HEK293T (cell line): ENCODE measurements at places on chromosomes 11 and 22.

DNA sequence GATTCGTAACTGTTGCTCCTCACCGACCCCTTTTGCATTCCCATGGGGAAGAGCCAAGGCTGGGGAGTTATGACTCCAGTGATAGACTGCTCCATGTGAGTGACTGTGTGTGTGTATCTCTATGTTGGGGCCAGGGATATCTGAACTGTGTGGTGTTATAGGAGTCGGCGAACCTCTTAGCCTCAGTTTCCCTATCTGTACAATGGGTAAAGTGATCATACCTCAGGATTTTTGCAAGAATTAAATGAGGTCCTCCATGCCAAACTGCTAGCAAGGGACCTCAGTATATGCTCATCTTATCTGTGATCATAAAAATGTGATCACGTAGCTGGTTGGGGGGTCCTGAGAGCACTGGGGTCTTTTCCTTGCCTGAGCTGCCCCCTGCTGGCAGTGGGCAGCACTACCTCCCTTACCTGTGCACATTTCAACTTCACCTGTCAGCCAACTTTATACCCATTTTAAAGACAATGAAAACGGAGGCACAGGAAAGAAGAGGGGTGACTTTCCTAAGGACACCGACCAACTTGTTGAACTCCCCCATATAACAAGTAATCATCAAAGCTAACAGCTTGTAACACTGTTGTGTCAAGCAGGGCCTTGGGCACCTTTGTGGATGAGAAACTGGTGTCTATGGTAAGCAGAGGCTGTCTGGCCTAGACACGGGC, 1.4 kb upstream of the DPP3 start:
- no peak for DNase-seq

GRCh38 chr11:48063424-48063978, 83.1 kb downstream of the PTPRJ start:
- DNase-seq, result no peak

DNA sequence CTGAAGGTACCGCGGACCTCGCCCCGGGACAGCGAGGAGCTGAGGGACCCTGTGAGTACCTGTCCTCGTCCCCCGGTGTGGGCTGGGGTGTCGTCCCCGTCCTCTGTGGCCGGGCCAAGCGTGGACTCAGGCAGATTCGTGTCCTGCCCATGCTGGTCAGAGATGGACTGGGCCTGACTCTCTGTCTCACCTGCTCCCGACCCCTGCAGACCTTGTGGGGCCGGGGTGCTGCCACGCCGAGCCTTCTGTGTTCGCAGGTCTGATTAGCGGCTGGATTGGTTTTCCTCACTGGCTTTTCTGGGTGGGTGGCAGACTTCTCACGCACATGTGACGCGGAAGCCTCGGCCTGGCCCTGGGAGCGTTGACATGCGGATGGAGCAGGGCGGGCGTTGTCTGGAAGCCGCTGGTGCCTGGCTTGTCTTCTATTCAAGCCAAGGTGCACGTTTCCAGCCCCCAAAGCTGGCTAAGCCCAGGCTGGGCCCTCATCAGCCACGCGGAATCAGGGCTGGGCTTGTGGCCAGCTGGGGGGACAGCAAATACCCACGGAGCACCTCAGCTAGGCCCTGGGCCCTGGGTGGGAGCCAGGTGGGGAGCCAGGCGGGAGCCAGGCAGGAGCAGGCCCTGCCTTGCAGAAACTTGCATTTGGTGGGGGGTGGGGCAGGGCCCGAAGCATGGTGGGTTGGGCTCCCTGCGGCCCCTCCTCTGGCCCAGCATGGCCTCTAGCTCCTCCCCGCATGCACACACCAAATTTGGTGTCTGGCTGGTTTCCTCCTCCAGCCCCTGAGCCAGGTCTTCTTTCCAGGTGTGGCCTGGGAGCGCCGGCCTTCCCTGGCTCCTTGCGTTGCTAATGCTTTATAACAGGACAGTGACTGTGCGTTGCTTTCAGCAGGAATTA, 7.0 kb downstream of the GRAMD4 start:
- DNase-seq, result no peak

- DNase-seq, result no peak
Measured at GRCh38 chr22:41239443-41240128, 1.1 kb downstream of the CHADL start.

DNA sequence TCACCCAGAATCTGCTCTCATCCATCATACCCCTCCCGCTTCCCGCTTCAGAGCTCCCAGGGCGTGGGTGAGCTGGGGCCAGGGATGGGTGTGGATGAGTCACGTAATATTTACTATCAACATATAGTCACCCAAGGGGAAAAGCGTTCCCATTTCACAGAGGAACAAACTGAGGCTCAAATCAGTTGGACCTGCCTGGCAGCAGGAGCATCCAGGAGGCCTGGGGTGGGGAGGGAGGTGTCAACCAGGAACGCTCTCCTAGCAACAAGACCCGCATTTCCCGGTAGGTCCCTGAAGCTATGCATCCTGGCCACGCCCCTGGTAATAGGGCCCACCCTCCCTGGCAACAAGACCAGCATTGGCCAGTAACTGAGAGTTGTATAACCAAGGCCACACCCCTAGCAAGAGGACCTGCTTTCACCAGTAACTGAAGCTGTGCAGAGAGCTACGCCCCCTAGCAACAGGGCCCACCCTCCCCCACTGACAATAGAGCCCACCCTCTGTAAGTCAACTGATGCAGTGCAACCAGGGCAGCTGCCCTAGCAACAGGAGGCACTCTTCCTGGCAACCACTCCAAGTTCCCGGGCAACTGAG, 32.7 kb upstream of the TXNRD2 start:
- peak; percentile 91 for DNase-seq

GRCh38 chr11:112961146-112961668, at the start of gene NCAM1:
NCAM1 (plus strand) TSS chr11:112961420.
- DNase-seq, result peak; percentile 79

- no peak for DNase-seq
Measured at GRCh38 chr22:34080433-34080832, 160.2 kb upstream of the LARGE1 start.

DNA sequence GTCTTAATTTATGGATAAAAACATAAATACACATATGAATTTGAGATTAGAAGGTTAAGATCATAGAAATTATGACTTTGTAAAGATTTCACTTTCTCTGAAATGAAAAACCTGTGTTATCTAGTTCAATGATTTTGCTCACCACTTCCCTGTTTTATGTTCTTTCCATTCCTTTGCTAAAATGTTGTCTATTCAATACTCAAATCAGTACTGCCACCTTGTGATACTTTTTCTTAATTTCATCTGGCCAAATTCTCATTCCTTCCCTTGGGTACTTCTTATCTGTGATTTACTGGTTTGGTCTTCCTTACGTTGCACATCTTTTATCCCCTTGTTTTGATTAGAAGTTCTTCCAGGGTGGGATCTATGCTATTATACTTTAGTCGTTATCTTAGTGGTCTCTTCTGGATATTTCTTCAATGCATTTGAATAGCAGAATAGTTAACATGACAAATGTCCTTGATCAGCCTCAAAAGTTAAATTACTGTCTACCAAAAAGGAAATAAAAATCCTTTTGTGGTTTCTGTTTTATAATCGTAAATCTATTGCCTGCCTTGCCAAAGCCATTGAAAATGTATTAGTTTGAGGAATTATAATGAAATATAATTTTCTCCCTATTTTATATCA, 197.0 kb downstream of the PGR start:
- DNase-seq, result peak; percentile 24

GRCh38 chr11:46671958-46672315, 28.5 kb downstream of the ARHGAP1 start:
- DNase-seq, result no peak

- DNase-seq, result no peak
Measured at GRCh38 chr11:126127898-126128297, 65.2 kb upstream of the CDON start.

DNA sequence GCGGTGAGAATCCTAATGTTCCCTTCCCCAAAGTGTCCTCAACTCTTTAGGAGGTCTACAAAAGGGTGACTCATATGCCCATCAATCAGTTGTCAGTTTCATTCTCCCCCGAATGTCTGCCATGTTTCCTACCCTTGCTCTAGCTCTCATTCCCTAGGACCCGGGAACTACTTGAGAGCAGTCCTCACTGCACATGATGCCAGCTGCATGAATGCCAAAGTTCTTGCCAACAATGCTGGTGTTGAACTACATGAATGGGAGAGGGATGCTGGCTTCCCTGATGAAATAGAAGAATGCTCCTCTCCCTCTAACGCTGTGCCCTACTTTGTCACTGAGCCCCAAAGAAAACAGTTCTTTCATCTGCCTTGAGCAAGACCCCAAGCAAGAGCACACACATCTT, 12.5 kb upstream of the FSHB start:
- DNase-seq, result no peak

DNA sequence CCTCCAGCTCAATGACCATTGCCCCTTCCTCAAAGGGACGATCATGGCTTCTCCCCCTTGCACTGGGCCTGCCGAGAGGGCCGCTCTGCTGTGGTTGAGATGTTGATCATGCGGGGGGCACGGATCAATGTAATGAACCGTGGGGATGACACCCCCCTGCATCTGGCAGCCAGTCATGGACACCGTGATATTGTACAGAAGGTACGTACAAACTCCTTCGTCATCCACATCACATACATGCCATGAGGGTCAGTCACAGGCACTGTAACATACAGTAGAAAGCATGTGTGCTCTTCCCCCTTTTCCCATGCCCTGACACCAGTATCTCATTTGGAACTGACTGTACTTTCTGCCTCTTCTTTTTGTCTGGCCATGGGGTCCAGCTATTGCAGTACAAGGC, 4.0 kb downstream of the TAF10 start:
- no peak for DNase-seq

DNA sequence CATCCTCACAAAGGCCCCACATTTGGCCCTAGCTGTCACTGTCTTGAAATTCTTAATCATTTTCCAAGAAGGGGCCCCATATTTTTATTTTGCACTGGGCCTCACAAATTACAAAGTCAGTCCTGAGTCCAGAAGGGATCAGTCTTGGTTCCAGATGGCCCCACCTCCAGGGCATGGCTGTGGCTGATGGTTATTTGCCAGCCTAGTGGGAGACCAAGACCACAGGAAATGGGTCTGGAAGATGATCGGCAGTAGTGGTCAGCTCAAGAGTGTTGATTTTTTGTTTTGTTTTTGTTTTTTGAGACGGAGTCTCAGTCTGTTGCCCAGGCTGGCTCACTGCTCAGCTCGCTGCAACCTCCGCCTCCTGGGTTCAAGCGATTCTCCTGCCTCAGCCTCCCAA, 47.1 kb upstream of the EMID1 start:
- no peak for DNase-seq

- no peak for DNase-seq
Measured at GRCh38 chr11:80462211-80462610, 1021.4 kb upstream of the TENM4 start.

- no peak for DNase-seq
Measured at GRCh38 chr11:114559425-114560310, at the start of gene NXPE1. NXPE1 (minus strand) TSS chr11:114559881; CDS start chr11:114551201, 8,680 bp downstream.

GRCh38 chr22:30903876-30904460, 64.6 kb downstream of the MORC2 start:
- DNase-seq, result no peak

GRCh38 chr11:101706541-101706940, 122.7 kb upstream of the TRPC6 start:
- no peak for DNase-seq

- no peak for DNase-seq
Measured at GRCh38 chr22:35305525-35306070, 5.9 kb downstream of the TOM1 start.

DNA sequence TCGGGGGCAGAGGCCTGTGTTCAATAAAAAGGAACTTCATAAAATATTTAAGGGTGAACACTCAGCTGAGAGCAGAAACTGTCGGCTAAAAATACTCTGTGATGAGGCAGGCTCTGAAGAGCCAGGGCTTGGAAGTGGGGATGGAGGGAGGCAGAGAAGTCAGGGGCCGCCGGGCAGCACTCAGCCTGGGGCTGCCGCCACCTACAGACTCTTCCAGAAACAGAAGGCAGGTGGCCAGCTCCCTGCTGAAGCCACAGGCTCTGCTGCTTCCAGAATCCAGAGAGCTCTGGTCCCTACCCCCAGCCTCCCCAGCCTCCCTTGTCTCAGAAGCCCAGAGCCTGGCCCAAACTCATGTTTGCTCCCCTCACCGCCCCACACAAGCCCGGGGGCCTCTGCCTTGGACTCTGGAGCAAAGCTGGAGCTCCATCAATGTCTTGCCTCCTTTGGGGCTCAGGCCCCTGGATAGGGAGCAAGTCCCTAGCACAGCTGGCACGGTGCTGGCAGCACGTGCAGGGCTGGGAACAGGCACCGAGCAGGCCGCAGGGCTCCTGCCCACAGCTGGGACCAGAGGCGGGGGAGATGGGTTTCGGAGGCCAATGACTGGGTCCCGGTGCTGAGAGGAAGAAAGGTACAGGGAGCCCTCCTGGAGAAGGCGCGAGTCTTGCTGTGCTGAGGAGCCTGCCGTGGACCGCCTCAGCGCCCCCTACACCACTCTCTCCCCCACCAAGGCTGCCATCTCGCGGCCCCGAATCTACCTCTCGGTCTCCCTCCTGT, 8.2 kb downstream of the LRFN4 start:
- no peak for DNase-seq

- no peak for DNase-seq
Measured at GRCh38 chr11:28146123-28146751, 38.0 kb downstream of the METTL15 start.

DNA sequence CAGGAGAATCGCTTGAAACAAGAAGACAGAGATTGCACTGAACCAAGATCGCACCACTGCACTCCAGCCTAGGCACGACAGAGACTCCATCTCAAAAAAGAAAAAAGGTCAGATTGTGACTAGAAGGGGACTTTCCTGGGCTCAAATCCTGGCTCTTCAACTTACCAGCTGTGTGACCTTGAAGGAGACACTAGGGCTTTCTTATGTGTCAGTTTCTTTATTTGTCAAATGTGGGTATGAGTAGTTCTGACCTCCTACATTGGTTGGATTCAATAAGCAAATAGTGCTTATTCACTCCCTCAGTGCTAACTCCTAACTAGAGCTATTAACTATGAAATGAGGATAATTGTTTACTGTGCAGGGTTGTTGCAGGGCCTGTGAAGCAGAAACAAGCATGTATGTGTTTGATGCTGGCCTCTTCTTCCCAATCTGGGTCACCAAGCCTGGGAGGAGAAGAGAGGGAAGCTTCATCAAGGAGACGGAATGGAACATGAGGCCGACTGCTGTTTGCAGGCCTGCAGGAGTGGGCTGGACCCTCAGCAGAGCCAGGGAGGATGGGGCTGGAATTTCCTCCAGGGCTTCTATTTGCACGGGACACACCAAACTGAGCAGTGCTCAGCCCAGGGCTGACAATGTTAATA, 22.5 kb downstream of the RHOD start:
- DNase-seq, result no peak
